ENCODE measurements at places on chromosomes 1 and 21.

GRCh38 chr1:153356392-153357075 is 1.1 kb upstream of the S100A9 start:
- DNase-seq, result no peak

GRCh38 chr1:201184307-201185122 is 6.1 kb upstream of the IGFN1 start:
- no peak for DNase-seq

DNA sequence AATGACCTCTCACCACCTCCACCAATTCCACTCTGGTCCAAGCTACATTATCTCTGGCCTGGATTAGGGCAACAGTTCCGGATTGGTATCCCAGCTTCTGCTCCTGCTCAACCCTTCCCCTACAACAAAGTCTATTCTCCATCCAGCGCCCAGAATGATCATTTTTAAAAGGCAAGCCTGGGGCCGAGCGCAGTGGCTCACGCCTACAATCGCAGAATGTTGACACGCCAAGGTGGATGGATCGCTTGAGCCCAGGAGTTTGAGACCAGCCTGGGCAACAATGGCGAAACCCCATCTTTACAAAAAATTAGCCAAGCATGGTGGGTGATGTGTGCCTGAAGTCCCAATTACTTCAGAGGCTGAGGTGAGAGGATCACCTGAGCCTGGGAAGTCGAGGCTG is 2.2 kb downstream of the LYST start:
- no peak for DNase-seq

DNA sequence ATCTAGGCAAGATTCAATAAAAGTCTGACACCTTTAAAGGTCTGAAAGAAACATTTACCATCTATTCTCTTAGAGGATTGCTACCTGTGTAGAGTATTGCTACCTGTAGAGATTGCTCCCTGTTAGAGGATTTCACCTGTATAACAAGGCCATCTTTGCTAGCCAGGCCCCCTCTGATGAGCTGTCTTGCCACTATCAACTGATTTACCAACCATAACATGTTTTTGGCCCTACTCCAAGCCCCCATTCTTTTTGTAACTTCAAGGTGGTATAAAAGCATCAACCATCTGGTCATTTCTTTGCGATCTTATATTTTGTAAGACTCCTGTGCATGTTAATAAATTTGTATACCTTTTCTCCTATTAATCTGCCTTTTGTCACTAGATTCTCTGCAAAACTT is 424.7 kb upstream of the CAMK1G start:
- no peak for DNase-seq

DNA sequence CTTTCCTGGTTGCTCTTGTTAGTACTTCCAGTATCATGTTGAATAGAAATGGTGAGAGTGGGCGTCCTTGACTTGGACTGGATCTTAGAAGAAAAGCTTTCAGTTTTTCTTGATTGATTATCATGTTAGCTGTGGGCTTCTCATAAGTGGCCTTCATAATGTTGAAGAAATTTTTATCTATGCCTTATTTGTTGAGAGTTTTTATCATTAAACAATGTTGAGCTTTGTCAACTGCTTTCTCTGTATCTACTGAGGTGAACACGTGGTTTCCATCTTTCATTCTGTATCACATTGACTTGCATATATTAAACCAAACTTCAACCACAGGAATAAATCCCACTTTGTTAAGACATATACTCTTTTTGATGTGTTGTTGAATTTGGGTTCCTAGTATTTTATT is 29.4 kb downstream of the PRKAB2 start:
- DNase-seq, result no peak

GRCh38 chr1:100760511-100760910 is 41.0 kb downstream of the VCAM1 start:
- DNase-seq, result no peak

- no peak for DNase-seq
Observed at GRCh38 chr1:153768316-153769181, 6.7 kb upstream of the SLC27A3 start.

- DNase-seq, result no peak
Observed at GRCh38 chr1:20600156-20600555, 11.3 kb downstream of the CDA start.

GRCh38 chr1:75412616-75413015 is 198.3 kb downstream of the SLC44A5 start:
- DNase-seq, result no peak

- DNase-seq, result peak; percentile 15
Observed at GRCh38 chr21:15826147-15826780, 96.5 kb downstream of the USP25 start.

DNA sequence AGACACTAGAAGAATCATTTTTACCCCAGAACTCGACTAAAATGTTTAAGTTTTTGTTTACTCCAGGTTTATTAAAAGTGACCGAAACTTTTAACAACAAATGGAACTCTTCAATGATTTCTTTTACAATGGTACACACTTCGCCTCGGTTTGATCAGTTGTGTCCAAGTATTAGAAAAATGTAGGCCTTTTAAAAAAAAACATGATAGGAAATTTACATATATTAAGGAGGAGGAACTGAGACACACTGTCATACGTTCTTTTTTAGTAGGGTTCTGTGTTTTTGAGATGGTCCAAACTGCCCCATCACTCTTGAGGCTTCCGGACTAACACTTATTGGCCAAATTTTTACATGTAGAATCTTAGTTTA is 1.3 kb downstream of the PRDM2 start:
- DNase-seq, result no peak

DNA sequence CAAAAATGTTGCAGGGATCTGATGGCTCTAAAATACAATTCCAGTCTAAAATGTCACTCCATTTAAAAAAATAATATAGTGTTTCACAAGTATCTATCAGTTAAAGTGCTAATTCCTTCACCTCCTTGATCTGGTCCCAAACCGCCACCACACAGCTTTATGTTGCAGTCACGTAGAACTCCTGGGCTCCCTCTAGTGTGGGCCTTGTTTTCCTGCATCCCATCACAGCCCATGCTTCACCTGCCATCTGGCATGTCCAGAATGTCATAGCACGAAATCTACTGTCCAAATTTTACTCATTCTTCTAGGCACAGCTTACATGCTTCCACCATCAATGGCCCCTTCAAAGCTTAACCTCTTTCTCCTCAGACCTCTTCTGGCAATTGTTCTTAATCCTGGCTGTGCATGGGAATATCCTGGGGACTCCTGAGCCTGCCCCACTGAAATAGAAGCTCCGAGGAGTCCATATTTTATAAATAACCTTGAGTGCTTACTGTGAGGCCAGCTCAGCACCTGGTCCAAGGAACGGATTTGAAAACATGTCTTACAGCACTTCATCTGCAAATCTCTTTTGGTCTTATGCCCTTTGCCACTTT is 15.5 kb downstream of the FYB2 start:
- no peak for DNase-seq

- no peak for DNase-seq
Observed at GRCh38 chr1:185846672-185847444, 112.7 kb downstream of the HMCN1 start.

DNA sequence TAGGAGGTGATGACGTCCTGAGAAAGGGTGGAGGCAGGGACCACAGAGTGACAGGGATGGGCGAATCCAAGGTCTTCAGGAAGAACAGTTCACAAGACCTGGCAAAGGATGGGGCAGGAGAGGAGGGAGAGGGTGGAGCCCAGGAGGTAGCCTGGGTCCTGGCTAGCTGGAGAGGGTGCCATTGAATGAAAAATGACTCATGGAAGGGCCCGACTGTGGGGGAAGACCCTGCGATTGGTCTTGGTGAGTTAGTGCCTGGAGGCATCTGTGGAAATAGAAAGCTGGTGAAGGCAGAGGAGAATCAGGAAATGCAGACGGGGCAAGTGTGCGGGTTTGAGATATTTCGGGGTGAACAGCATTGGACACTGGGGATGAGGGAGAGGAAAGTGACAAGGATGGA is 60.3 kb upstream of the SLC45A1 start:
- DNase-seq, result no peak

DNA sequence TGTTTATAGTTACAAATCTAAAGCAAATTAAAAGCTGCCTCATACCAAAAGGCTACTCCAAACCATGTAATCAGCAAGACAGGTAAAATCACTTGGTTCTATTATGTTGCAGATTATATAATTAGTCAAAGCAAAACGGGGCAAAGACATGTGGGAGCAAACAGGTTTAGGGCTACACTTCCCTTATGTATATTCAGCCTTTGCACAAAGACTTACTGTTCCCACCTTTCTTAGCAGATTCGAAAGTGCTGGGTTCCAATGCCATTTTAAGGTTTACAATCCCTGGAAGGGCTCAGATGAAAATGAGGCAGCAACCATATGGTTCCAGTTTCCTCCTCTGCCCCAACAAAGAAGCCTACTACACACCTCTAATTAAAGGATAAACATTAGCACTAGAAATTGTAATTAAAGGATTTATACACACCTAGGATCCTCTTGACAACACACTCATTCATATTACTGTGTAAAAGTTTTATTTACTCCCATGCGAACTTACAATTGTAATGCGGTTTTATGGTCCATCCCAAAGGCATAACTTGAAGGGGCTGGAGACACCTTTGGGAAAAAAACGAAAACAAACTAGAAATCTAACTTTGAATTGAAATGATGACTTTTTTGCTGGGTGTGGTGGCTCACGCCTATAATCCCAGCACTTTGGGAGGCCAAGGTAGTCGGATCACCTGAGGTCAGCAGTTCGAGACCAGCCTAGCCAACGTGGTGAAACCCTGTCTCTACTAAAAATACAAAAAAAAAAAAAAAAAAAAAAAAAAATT is 117.3 kb upstream of the PKN2 start:
- DNase-seq, result no peak

GRCh38 chr1:110356379-110356778 is 17.2 kb downstream of the RBM15 start:
- no peak for DNase-seq

GRCh38 chr1:174445817-174446216 is 1.9 kb upstream of the GPR52 start:
- DNase-seq, result no peak

GRCh38 chr1:22745669-22746585 is 35.3 kb downstream of the EPHB2 start:
- DNase-seq, result peak; percentile 93

Data from inflammatory macrophage (primary cell).